Ovary (tissue), 10 donors: ENCODE measurements at places on chromosomes 3 and 15. TPM values are rescaled to one million over a fixed set of nuclear protein-coding genes. Genes with fewer than 3 reads are reported as not detected.

GRCh38 chr15:80260551-80260950 is 8.5 kb upstream of the CTXND1 start:
- no peaks in the 10 kb centered on the region for H3K36me3 ChIP-seq
- H3K4me3 ChIP-seq = no peak overlapping the region
- no peaks in the 10 kb centered on the region for H3K4me1 ChIP-seq
- H3K27me3 ChIP-seq = no peaks in the 10 kb centered on the region
- H3K27ac ChIP-seq = no peak overlapping the region

The FANCD2OS gene
- total RNA-seq = not detected

DNA sequence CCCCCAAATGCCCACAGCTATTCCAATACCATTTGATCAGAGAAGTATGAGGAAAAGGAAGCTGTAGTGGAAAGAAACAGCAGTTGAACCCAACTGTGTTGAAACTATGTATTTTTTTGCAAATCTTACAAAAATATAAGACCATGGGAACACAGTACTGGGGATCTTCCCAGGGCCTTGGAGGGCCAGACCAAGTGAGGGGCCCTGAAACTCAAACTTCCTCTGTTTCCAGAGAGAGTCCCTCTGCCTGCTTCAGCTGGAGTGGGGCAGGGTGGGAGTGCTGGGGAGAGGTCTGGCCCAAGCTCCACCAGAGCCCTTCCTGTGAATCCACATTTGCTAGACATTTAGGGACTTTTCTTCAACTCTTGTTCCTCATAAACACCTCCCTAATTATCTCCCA is 263.9 kb downstream of the CHST2 start:
- no peaks in the 10 kb centered on the region for H3K4me1 ChIP-seq
- H3K36me3 ChIP-seq = no peaks in the 10 kb centered on the region
- no peak overlapping the region for H3K4me3 ChIP-seq
- no peak for DNase-seq

DNA sequence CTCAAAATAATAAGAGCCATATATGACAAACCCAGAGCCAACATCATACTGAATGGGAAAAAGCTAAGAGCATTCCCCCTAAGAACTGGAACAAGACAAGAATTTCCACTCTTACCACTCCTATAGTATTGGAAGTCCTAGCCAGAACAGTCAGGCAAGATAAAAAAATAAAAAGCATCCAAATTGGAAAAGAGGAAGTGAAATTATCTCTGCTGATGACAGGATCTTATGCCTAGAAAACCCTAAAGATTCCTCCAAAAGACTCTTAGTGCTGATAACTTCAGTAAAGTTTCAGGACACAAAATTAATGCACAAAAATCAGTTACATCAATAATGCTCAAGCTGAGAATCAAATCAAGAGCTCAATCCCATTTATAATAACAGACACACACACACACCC is 45.9 kb upstream of the SLC2A2 start:
- H3K27ac ChIP-seq = no peak overlapping the region
- H3K4me3 ChIP-seq = no peak overlapping the region
- DNase-seq = no peak
- no peaks in the 10 kb centered on the region for H3K4me1 ChIP-seq
- H3K27me3 ChIP-seq = no peaks in the 10 kb centered on the region

GRCh38 chr15:89203705-89204273 is 17.6 kb downstream of the RLBP1 start:
- no peak for DNase-seq
- no peaks in the 10 kb centered on the region for H3K36me3 ChIP-seq
- H3K27ac ChIP-seq = no peak overlapping the region
- H3K27me3 ChIP-seq = no peaks in the 10 kb centered on the region

DNA sequence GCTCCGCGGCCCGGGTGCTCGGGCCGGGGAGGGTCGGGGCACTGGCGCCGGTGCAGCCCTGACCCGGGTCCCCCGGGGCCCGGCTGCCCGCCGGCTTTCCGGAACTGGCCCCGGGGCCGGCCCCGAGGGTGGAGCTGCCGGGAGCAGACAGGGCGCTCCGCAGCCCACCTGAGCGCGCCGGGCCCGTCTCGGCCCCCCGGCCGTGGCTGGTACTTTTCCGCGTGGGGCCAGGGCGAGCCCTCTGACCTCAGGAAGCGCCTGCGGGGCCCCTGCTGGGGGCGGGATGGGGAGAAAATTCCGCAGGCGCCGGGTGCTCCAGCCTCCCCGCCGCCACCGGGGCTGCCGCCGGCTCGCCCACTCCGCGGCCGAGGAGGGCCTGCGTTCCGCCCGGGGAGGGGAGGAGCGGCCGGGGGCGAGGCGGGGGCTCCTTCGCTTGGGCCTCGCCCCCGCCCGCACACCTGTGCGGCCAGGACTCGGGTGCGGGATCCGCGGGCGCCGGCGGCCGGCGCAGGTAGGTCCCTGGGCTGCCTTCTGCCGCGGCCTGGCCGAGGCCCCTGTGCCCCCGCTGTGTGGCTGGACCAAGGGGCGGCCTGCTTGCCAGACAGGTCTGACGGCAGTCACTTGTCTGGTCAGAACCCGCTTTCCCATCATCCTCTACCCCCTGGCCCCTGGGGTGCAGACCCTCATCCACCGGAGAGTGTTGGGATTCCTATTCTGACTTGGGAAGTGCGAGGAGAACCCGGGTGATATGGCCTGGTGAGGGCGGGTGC is 3.5 kb downstream of the FURIN start:
- peak overlapping the region; percentile 88 for H3K27ac ChIP-seq
- no peaks in the 10 kb centered on the region for H3K27me3 ChIP-seq
- peak overlapping the region; percentile 94 for H3K4me3 ChIP-seq
- peaks cover 15% of the 10 kb centered on the region for H3K4me1 ChIP-seq
- DNase-seq = peak; percentile 67
- H3K36me3 ChIP-seq = no peaks in the 10 kb centered on the region

DNA sequence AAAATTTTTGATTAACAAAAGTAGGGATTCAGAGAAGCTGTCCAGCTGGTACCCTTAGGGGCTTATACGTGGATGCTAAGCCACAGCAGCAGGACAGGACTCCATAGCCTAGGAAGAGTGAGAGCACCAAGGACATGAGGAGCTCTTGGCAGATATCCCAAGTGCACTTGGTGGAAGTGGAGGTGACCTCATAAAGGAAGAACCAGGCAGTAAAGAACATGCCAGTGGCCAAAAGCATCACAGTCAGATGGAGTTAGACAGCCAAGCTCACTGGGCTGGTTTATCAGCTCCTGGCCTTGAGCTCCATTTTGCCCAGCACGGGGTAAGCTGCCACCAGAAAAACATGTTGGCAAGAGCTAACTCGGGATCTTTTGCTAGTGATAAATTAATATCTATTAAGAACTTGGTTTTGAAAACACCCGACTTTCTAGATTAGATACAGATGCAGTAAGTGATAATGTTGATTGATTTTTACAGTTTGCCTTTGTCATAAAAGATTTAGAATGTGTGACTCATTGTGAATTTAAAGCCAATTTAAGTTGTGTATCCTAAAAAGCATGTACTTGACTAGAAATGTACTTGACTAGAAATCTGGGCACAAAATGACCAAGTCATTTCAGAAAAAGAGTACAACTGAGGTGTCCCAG is 108.0 kb downstream of the CMSS1 start:
- DNase-seq = no peak
- H3K27me3 ChIP-seq = no peaks in the 10 kb centered on the region
- no peak overlapping the region for H3K4me3 ChIP-seq

DNA sequence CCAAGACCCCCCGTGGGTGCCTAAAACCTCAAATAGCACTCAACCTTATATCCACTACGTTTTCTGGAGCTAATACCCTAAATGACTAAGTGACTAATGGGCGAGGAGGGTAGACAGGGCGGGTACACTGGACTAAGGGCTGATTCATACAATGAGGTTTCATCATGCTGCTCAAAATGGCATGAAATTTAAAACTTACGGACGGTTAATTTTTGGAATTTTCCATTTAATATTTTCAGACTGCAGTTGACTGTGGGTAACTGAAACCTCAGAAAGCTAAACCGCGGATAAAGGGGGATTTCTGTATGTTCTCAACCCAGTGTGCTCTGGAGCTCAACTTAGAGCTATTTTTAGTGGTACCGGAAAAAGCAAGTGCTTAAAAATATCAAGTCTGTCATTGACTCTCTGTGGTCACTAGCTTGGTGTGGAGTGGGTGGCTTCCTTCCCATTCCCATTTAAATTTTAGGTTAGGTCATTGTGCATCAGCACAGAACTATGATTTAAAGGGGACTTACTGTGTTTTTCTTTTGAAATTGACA is 72.9 kb downstream of the LRRC28 start:
- no peak overlapping the region for H3K4me3 ChIP-seq
- H3K27me3 ChIP-seq = no peaks in the 10 kb centered on the region
- H3K36me3 ChIP-seq = no peaks in the 10 kb centered on the region
- H3K4me1 ChIP-seq = no peaks in the 10 kb centered on the region
- DNase-seq = no peak

DNA sequence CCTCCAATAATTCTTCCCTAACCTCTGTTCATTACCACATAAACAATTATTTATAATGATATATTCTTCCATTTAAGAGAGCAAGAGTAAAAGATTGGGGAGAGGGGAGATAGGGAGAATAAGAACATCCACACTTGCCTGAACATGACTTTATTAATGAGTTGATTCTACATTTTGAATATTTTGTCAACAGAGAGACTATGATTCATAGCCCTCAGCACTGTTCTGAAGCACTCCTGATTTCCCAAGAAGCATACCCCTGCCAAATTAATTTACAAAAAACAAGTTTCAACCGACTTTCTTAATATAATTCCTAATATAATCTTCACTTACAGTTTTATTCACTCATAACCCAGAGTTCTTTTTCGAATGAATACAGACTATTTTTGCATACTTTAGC is 828.8 kb downstream of the ROBO2 start:
- no peak overlapping the region for H3K4me3 ChIP-seq
- no peaks in the 10 kb centered on the region for H3K4me1 ChIP-seq
- no peak for DNase-seq
- no peaks in the 10 kb centered on the region for H3K27me3 ChIP-seq
- H3K27ac ChIP-seq = no peak overlapping the region

- no peaks in the 10 kb centered on the region for H3K27me3 ChIP-seq
- H3K36me3 ChIP-seq = no peaks in the 10 kb centered on the region
- no peak for DNase-seq
Observed at GRCh38 chr15:90072978-90073640, 29.2 kb downstream of the IDH2 start.

GRCh38 chr3:1766384-1766783 is 332.3 kb upstream of the CNTN4 start:
- H3K27ac ChIP-seq = no peak overlapping the region
- no peak overlapping the region for H3K4me3 ChIP-seq
- no peaks in the 10 kb centered on the region for H3K27me3 ChIP-seq
- no peaks in the 10 kb centered on the region for H3K36me3 ChIP-seq

DNA sequence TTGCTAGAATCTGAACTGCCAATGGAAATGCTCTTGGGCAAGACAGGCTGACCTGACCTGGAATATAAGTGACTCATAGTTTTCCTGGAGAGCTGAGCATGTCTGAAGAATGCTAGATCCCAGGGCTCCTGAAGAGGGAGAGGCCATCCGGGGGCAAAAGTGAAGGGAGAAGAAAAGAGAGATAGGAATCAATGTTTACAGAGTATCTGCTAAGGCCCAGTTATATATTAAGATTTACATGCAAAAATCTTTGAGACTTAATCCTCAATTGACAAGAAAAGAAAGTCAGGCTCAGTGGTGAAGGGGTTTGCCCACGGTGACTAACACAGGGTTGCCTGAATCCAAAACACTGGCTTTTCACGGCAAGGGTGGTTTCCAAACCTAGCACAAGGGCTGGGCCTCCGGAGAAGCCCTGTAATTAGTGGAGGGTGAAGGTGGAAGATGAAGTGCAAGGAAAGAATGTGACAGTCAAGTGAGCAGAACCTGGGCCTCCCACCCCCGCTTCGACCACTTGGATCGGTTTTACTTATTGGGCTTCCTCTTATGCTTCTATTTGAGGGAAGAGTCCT is 91.7 kb upstream of the FGF12 start:
- H3K4me3 ChIP-seq = no peak overlapping the region
- no peak overlapping the region for H3K27ac ChIP-seq
- H3K27me3 ChIP-seq = no peaks in the 10 kb centered on the region
- DNase-seq = no peak
- no peaks in the 10 kb centered on the region for H3K36me3 ChIP-seq

GRCh38 chr3:55731741-55732140 is 244.6 kb upstream of the WNT5A start:
- no peak overlapping the region for H3K4me3 ChIP-seq
- H3K36me3 ChIP-seq = no peaks in the 10 kb centered on the region
- H3K27me3 ChIP-seq = no peaks in the 10 kb centered on the region
- no peak for DNase-seq

The IMPDH2 gene
- total RNA-seq = 264 TPM

The IL16 gene
- 9.0 TPM for total RNA-seq

DNA sequence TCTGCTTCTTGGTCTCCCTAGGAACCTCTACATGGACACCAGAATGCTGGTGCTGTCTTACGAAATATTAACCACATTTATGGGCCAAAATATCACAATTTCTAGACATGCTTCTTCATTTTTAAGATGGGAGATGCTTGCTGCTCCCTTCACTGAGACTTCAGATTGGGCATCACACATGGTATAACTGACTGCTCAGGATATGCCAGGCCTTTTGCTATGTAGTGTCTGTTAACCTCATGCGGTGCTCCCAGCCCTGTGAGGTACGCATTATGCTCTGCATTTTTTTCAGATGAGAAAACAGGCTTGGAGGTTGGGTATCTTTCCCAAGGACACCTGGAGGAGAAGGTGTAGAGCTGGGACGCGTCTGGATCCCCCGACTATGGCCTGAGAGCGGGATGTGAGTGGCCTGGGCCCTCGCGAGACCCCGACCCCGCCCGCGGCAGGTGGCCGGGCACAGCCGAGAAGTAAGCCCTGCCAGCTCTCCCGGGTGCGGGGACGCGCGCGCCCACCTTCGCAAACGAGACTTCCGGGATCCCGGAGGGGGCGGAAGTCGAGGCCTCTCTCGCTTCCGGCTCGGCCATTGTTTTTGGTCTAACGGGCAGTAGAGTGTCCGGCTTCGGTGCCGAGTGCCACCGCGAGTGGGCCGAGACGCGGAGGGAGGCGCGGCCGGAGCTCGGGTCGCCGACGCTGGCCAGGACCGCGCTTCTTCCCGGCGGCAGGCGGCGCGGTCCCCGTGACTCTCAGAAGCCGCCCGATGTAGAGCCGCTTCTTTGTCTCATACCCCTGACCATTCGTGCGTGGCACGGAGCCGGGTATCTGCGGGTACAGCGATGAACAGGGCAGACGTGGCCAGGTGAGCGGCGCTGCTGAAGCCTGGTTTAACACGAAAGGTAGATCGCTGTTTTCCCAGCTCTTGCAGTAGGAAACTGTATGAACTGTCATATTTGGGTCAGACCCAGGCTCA is at the start of gene ZKSCAN7:
TSS of gene ZKSCAN7 (plus strand) at position 568 of the 967 bp plus-strand sequence. CDS start 1,855 bp downstream, outside the sequence.
- peak; percentile 54 for DNase-seq
- H3K4me3 ChIP-seq = peak within 1 kb of the TSS; percentile 58
- peaks cover 11% of the 10 kb centered on the region for H3K4me1 ChIP-seq
- peak within 1 kb of the TSS; percentile 43 for H3K27ac ChIP-seq

The PRR20G gene
- total RNA-seq = not detected

GRCh38 chr3:39724233-39724846 is 85.1 kb upstream of the MYRIP start:
- no peaks in the 10 kb centered on the region for H3K4me1 ChIP-seq
- H3K36me3 ChIP-seq = no peaks in the 10 kb centered on the region
- DNase-seq = no peak
- H3K27ac ChIP-seq = no peak overlapping the region

DNA sequence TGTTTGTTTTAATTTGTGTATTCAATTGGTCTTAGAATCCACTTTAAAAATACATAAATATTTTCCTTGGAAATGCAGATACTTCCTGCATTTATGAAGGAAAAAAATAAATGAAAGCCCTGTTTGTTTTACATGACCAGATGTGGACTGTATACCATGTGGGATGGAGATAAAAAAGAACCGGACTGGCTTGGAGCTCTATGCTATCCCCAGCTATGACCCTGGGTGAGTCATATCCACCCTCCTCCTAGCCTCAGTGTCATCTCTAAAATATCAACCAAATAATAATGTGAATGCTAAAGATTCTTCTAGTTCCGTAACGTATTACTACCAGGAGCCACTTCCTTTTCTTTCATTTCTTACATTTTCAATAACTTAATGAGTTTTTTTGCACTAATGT is 44.5 kb upstream of the PDZRN3 start:
- no peak overlapping the region for H3K4me3 ChIP-seq
- peaks cover 8% of the 10 kb centered on the region for H3K4me1 ChIP-seq
- DNase-seq = no peak
